Panc1 (cell line): ENCODE measurements at places on chromosomes 16 and 17.
A peak's percentile ranks its signal among the peaks of the same experiment; 100 is the strongest.

- no peak for DNase-seq
Observed at GRCh38 chr16:64489449-64489848, 632.4 kb downstream of the CDH11 start.

DNA sequence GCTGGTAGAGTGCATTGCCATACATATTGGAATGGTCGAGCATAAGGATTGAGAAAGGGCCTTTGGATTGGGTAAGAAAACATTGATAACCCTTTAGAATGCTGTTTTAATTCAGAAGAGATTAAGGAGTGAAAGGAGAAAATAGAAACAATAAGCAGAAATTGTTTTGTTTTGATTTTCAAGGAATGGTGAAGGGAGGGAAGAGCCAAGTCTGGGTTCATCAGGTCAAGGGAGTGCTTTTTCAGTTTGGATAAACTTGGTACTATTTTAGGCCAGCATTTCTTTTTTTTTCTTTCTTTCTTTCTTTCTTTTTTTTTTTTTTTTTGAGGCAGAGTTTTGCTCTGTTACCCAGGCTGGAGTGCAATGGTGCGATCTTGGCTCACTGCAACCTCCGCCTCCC lies 50.3 kb downstream of the SNTB2 start:
- DNase-seq: no peak

- DNase-seq: no peak
Observed at GRCh38 chr16:66572356-66572755, 6.1 kb downstream of the CMTM1 start.

DNA sequence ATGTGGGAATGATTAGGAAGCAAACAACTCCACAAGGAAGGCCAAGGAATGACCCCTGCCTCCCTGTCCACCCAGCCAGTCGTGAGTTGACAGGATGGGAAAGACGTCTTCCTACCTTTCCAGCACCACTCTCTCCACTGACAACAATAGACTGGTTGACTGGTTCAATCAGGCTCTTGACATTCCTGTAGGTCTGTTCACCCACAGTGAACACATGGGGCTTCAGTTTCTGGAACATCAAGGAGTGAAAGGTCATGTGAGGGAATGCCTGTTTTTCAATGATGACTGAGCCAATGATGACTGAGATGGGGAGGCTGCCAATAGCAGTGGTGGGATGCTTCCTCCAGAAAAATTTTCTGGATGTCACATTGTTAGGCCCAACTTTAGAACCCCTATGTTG lies 9.6 kb downstream of the MYO19 start:
- DNase-seq: no peak

- no peak for DNase-seq
Observed at GRCh38 chr17:1376061-1376460, 24.0 kb downstream of the YWHAE start.

- DNase-seq: no peak
Observed at GRCh38 chr16:56724191-56724590, 5.7 kb upstream of the NUP93 start.

- DNase-seq: no peak
Observed at GRCh38 chr17:82129095-82129494, 31.1 kb upstream of the FASN start.

- DNase-seq: no peak
Observed at GRCh38 chr16:28943281-28943680, 7.5 kb upstream of the NFATC2IP start.

GRCh38 chr17:79608624-79608959 lies 2.3 kb downstream of the RBFOX3 start:
- no peak for DNase-seq

DNA sequence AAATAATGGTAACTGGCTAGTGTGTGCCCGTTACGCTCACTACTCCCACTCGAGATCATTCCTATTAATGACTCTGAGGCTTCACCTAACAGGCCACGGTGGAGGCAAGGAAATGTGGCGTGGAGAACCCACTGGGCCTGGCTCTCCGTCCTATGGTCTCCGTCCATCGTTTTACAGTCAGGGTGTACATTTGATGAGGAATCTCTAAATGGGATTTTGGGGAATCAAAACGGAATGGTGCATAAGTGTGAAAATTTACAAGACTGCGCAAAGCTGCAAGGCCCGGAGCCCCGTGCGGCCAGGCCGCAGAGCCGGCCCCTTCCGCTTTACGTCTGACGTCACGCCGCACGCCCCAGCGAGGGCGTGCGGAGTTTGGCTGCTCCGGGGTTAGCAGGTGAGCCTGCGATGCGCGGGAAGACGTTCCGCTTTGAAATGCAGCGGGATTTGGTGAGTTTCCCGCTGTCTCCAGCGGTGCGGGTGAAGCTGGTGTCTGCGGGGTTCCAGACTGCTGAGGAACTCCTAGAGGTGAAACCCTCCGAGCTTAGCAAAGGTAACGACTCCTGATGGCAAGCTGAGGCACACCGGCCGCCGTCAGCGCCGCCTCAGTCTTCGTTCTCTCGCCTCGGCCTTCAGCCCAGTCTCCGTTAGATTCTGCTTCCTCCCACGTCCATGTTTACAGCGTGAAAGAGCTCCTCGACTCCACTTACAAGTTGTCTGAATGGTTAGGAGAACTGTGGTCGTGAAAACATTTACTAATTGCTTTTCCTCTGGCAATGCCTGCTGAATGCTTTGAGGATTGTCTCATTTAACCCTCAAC lies at the start of gene RAD51C:
RAD51C (plus strand) TSS at position 364 of the 817 bp plus-strand sequence; CDS start at position 406, 42 bp downstream.
- DNase-seq: peak; percentile 48

DNA sequence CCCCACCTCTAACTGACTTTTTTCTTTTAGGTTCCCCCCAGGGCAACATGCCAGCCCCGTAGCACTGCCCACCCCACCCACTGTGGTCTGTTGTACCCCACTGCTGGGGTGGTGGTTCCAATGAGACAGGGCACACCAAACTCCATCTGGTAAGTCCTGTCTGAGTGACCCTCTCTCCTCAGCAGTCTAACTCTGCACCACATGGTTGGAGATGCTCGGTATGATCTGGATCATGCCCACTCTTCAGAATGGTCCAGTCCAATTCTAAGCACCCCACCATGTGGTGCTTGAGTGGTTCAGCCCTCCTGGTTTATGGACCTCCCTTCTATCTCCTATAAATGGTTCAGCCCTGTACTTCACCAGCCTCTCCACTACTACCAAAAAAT lies 5.9 kb downstream of the KDM6B start:
- no peak for DNase-seq

DNA sequence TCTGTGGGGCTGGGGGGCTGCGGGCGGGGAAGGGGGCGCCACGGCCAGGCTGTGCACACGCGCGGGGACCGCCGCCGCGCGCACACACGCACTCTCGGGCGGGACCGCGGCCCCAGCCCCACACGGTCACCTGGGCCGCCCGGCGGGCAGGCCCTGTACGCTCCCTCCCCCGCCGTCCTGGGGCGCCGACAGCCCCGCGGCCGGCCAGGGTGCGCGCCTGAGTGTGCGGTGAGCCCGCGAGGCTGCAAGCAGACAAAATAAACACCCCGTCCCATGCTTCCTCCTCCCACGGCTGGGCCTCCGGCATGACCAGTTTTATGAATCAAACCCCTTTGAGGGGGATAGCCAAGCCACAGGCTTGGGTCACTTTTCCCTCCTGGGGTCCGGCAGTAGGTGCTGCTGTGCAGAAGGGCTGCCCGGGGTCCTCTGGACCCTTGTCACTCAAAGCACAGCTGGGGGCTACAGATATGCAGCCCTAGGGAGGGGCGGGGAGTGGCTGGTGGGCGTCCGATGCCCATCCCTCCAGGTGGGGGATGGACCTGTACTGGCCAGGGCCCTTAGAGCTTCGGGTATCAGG lies 441 bp downstream of the VASN start:
- no peak for DNase-seq

DNA sequence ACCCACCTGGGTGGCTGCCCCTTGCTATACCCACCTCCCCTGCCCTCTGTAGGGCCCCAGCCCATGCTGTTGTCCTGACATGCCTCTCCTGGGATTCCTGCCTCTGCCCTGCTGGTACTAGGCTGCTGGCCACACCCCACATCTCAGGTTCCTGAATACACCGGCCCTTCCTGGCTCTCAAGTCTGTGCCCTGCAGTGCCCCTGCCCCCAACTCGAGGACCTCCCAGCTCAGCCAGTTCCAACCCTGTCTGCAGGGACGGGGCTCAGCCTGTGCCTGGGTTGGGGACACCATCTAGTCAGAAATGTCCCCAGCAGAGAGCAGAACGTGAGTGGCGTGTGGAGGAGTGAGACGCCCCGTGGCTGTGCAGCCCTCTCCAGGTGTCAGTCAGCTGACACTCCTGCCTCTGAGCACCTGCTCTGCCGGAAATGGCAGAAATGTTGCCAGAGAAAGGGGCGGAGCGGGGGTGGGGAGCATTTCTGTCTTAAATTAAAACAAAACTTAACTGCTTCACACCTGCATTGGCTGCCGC lies 28.7 kb downstream of the ACSF3 start:
- DNase-seq: no peak

GRCh38 chr16:86898386-86898785 lies 320.0 kb downstream of the FOXL1 start:
- DNase-seq: no peak

DNA sequence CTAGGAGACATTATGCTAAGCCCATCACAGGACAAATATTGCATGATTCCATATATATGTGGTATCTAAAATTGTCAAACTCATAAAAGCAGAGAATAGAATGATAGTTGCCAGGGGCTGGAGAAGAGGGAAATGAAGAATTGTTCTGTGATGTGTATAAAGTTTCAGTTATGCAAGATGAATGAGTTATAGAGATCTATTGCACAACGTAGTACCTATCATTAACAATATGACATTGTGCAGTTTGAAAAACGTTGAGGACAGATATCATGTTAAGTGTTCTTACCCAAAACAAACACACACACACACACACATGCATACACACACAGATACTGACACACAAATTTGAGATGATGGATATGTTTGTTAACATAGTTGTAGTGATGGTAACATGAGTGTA lies 871.6 kb upstream of the GOT2 start:
- no peak for DNase-seq

DNA sequence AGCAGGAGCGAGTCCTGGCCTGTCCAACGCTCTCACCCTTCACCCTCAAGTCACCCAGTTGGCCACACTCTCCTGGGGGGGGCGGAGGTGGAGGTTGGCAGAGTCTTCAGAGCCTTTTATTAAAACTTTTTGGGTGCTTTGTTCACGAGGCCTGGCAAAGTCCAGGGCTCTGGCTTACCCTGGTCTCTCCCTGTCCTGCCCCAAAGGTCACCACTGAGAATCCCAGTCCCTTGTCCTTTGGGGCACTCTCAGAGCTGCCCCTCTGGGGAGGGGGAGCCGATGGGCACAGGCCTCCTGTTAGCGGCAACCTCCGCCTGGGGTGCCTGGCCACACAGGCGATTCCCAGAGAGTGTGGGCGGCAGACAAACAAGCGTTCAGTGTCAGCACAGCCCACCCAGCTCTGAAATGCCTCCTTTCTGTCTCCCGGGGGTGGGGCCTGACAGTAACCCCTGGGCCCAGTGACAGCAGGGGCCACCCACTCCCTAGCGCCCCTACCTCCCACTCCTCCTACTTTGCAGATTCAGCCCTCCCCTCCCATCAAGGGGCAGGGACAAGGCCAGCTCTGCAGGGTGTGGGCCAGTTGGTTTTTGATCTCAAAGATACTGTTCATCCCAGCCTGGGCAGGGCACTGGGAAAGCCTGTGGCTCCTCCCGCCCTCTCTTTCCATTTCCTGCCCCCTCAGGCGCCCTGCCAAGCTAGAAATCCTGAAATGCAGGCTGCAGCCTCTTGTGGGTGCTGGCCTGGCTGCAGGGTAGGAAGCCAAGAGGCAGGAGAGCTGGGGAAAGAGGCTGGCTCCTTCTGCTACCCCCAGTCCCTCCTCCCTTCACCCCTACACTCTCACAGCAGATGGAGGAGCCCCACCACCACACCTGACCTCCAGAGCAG lies 36.6 kb upstream of the EMP2 start:
- DNase-seq: no peak

DNA sequence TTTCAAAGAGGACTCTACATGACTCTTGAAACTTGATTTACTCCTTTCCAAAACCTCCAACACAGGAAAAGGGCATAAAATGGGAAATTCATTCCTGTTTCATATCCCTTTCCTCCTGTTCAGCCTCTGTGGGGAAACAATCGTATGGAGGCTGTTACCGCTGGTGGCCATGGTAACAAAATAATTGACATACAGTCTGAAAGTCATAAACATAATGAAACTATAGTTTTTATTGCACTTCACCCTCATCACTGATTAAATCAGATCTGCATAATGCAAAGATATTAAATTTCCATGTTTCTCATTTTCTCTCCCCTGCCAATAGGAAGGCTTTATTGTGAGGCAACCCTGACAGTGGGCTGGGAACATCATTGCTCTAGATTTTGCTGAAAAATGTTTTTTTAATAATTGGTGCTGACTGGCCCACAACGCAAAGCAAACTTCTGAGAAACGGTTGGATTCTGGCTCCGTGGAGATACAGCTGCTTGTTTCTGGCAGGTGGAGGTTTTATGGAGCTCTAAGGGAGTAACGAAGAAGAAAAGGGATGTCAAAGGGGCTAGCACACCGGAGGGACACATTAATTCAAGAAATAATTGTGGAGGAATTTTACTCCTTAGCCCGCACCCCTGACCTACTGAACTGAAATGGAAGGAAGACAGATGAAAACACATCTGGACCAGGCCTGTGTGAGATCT lies 154.2 kb upstream of the SHISA6 start:
- no peak for DNase-seq

DNA sequence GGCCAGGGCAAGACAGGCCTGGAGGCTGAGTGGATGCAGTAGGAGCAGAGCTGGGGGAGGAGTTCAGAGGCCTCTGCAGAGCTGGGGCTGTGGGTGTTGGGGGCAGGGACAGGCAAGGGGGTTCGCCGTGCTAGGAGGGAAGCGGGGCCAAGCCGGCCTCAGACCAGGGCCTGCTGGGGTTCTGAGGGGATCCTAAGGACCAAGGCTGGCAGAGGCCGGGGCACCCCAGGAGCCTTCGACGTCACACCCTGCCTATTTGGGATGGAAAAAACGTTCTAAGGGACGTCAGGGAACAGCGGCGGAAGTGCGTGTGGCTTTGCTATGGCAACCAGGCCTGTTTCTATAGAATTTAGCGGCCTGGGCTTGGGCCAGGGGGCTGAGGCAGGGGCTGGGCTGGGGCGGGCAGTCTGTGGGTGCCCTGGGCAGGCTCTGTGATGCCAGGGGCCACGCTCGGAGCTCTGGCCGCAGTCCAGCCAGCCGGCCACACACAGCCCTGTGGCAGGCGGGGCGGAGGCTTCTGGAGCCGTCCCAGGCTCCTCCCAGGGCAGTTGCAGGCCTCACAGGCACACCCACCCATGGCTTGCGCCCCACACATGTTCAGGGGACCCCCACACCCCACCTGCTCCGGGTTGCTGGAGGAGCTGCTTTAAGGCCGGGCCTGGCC lies 3.7 kb downstream of the TRAF7 start:
- DNase-seq: no peak

GRCh38 chr16:89013111-89013510 lies 36.1 kb upstream of the CBFA2T3 start:
- DNase-seq: no peak

GRCh38 chr17:79019632-79020584 lies 4.1 kb upstream of the C1QTNF1 start:
- DNase-seq: peak; percentile 18

GRCh38 chr16:20946015-20946629 lies 45.6 kb downstream of the LYRM1 start:
- no peak for DNase-seq
